Activated T-helper 1 cell treated with anti-CD3 and anti-CD28 coated beads, Interleukin-2, amount 50 U/mL, for 16 hours (primary cell): ENCODE measurements at places on chromosomes 5 and 9.

DNA sequence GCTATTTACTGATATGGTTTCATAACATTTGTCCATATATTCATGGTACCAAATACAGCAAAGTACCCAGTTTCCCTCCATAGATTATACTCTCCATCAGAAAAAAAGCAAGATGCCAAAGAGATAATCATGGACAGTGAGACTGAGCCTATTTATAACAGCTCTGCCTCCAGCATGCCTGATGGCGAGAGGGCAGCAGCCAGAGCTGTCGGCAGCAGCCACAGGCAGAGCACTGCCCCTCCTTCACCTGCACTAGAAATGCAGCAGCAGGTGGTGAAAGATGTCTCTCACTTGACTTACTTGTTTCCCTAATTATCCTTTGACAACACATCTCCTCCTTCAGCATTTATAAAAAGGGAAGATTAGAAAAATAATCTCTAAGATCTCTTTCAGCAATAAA is 32.4 kb downstream of the CTNNAL1 start:
- DNase-seq: no peak

DNA sequence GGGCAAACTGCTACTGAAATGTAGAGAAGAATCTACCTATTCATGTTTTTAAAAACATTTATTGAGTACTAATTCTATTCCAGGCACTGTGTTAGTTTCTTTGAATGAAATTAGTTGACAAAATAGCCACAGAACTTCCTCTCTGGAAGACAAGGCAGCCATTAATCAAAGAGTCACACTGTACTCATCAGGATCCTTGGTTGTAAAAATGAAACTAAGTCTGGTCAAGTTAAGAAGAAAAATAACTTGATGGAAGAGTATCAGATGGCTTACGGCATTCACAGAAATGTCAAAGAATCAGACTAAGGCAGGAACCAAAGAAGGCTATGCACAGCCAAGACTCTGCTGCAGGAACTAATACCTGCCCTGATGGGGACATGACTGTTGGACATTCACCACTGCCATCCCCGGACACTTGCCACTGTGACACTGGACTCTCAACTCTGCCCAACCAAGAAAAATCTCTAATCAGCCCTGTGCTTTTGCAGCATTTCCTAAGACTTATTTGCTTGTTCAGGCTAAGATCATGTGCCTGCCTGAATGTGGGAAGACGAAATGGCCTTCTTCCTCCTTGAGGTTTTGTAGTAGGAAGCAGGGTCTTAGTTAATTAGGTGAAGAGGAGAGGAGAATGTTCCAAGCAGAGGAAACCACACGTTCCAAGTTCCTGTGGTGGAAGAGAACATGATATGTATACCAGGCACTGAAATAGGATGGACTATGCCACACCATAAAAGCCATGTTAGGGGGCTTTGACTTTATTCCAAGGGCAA is 23.3 kb upstream of the NDUFB6 start:
- DNase-seq: no peak

- no peak for DNase-seq
These were observed 706.6 kb downstream of the EFNA5 start for GRCh38 chr5:106964132-106964531.

- DNase-seq: no peak
These were observed 53.7 kb upstream of the BOD1 start for GRCh38 chr5:173670130-173670651.

DNA sequence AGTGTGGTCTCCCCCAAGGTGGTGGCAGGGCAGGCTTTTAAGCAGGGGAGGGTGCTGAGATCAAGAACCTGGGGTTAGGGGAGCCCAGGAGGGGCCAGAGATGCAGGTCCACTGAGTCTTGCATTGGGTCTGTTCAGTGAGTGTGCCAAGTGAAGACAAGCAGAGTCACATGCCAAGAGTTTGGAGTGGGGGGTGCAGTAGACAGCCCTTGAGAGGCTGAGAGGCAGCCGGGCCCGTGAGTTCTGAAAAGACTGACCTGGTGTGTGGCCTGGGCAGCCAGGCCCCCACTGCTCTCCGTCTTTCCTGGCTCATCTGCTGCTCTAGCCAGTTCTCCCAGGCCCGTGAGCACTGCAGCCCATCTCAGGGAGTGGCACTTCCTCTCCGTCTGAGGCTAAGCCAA is 120.0 kb downstream of the DAB2IP start:
- no peak for DNase-seq

DNA sequence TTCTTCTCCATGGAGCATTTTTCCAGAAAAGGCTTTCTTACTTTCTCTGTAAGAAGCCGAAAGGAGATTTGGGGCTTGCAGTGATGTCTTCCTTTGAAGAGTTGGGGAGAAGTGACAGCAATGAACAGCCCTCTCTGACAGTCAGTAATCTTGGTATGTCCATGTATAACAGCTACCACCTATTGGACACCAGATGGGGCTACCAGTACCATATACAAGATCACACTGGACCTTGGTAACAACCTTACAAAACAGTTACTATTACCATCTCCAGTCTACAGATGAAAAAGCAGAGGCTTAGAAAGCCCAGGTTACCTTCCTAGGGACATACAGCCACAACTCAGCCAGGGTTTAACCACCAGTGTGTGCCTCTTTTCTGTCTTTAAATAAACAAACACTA is 272.7 kb upstream of the TRPC7 start:
- DNase-seq: no peak

DNA sequence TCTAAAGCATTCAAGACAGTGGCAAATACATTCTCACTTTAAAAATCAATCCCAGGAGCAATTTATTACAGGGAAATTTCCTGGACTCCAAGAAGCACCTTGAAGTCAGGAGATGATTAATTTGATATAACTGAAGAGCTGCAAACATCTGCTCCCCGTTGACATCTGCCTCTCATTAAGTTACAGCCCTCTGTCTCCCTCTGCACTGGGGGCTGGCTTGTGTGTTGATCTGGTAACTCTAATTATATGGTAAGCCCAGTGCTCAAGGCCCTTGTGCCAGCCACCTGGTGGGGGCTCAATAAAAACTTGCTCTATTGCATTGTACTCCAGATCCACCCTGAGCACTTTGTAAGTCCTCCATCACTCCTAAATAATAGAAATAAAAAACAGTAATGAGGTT is 131.1 kb upstream of the ZNF462 start:
- no peak for DNase-seq

DNA sequence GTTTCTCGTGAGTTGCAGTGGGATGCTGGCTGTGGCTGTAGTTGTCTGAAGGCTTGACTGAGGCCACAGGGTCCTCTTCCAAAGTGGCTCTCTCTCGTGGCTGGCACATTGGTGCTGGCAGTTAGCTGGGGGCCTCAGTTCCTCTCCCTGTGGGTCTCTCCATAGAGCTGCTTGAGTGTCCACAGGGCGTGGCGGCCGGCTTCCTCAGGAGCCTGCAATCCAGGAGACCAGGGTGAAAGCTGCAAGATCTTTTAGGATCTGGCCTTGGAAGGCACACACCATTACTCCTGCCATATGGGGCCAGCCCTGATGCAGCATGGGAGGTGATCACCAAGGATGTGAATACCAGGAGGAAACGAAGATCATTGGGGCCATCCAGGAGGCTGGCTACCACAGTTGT is 41.1 kb downstream of the ANKRD33B start:
- DNase-seq: no peak

DNA sequence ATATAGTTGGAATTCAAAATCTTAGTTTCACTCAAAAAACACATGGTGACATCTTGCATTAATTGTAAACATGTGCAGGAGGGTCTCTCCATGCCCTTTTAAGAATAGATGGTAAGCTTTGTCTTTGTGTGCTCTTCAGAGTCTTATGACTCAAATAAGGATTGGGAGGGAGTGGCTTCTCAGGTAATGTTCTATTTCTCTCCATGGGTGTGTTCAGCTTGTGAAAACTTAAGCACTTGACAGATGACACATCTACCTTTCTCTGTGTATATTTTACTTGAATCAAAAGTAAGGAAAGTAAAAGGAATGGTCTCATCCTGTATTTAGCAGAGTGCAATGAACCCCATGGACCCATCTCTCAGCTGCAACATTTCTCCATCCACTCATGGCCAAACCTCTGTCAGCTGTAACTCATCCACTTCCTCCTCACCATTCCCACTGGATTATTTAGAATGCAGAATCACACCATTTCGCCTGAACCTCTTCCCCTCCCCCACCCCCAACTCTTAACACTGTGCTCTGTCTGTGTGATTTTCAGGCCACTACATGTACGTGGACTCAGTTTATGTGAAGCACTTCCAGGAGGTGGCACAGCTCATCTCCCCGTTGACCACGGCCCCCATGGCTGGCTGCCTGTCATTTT is 82.1 kb downstream of the MAMDC2 start:
- DNase-seq: no peak

- no peak for DNase-seq
These were observed 142.9 kb downstream of the AOPEP start for GRCh38 chr9:94869415-94869843.
